ENCODE measurements at places on chromosomes 7 and 10.

DNA sequence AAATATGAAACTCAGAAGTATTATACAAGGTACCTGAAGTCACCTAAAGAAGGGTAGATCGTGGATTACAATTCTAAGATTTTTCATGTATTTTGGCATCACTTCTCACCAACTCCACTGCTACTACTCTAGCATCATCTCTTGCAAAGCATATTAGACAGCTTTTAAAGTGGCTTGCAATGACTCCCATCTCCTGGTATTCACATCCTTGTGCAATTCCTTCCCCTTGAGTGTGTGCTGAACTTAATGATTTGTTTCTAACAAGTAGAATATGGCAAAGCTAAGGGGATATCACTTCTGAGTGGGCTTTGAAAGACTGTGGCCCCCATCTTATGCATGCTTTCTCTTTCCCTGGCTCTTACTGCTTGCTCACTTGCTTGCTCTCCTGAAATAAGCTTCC is 280.2 kb downstream of the SNX13 start:
- no peak for DNase-seq

DNA sequence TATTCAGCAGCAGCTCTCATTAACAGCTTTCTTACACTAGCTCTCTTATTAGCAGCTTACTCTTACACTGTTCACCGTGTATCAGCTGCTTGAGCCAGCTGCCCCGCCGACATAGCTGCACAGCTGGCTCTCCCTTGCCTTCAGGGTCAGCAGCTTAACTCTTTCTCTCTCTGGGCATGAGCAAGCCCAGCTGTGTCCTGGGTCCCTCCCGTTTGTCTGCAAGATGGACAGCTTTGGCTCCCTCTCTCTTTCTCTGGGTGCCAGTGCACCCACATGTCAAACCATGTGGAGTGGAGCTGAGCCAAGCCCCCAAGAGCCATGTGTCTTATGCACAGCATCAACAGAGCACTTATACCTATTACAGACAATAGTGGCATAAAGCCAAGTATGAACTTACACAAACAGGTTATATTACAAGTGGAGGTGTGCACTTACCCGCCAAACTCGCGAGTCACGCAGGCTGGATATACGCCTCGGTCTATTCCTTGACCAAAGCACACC is 35.7 kb upstream of the MTPAP start:
- DNase-seq, result no peak

GRCh38 chr10:66258693-66259092 is 667.1 kb upstream of the LRRTM3 start:
- DNase-seq, result no peak

GRCh38 chr7:13801669-13802068 is 187.8 kb downstream of the ETV1 start:
- no peak for DNase-seq

- DNase-seq, result no peak
Observed at GRCh38 chr7:74173491-74173865, 678 bp upstream of the EIF4H start.

GRCh38 chr7:44284881-44285541 is 40.4 kb downstream of the CAMK2B start:
- no peak for DNase-seq

DNA sequence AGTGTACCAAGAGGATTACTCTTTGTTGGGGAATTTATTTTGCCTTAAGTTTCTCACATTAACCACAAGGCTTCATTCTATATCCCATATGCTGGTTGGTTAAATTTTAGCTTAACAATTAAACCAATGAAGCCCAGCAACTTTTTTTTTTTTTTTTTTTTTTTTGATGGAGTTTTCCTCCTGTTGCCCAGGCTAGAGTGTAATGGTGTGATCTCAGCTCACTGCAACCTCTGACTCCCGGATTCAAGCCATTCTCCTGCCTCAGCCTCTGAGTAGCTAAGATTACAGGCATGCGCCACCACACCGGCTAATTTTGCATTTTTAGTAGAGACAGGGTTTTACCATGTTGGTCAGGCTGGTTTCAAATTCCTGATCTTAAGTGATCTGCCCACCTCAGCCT is 75.0 kb upstream of the MKX start:
- DNase-seq, result no peak

GRCh38 chr10:80405626-80406025 is 2.7 kb upstream of the PRXL2A start:
- DNase-seq, result no peak

DNA sequence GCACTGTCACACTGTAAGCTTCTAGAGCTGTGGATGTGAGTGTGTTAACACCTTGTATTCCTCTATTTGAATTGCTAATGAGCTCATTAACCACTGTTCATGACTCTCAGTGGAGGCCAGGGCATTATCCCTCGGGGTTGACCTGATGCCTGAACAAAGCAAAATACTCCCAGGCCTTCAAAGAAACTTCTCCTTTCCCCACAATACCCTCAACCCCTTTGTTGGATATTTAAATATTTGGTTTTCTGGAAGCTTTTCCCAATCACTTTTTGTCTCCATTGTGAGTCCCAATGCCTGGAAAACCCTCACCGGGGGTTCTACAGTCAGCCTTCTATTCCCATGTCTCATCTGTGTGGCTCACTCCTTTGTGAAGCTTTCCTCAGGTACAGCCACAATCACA is 780.1 kb downstream of the PHTF2 start:
- DNase-seq, result no peak

DNA sequence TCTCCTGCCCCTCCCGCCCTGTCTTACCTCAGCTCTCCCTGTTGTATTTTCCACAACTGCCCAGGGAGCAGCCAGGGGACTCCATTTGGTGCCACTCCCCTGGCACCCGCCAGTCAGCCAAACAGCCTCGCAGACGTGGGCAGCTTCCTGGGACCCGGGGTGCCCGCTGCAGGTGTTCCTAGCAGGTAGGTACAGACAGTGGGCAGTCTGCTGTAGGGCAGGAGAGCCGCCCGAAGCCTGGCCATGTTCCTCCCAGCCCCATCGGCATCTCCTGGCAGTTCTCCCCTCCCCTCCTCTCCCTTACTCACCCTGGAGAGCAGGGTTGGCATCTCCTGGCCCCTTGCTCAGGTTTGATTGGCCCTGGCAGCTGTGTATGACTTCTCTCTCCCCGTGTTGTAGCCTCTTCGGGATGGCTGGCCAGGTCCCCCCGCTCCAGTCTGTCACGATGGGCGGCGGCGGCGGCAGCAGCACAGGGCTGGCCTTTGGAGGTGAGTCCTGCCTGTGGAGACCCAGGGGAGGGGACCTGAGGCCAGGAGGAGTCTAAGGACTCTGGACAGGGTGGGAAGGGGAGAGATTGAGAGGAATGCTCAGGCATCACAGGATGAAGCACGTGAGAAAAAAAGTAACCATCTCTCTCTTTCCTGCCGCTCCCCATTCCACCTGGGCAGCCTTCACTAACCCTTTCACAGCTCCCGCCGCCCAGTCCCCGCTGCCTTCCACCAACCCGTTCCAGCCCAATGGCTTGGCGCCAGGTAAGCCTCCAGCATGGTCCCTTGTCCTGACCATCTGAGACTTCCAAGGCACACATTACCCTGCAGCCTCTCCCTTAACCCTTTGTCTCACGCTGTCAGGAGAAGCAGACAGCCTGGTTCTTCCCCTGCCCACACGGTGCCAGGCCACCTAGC is 11.3 kb downstream of the SAP25 start:
- no peak for DNase-seq

DNA sequence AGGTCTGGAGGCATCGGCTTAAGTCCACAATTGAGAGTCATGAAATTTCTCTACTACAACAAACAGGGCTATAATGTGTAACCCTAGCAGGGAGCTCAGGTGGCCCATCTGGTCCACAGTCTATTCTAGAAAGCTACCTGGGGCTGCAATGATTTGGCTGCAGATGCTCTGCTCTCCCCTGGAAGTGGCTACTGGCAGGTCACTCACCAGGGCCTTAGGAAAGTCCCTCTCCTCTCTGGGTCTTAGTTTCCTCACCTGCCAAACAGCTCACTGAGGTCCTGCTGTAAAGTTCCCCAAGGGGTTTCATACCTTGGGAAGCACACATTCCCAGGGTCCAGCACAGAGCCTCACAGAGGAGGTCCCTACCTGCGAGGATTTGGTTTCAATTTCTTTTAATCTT is 2.5 kb downstream of the IGFBP3 start:
- DNase-seq, result no peak

GRCh38 chr10:20948686-20949327 is 51.7 kb upstream of the NEBL start:
- no peak for DNase-seq

DNA sequence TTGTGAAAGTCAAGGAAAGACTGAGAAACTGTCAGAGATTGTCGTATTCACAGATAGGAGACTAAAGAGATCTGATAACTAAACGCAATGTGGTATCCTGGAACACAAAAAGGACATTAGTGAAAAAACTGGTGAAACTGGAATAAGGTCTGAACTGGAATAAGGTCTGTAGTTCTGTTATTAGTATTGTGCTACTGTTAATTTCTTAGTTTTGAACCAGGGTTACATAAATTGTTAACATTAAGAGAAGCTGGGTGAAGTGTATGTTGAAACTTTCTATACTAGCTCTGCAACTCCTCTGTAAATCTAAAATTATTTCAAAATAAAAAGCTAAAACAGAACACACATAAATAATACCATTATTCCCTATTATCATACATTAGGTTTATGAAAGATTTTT is 3.4 kb upstream of the NT5C2 start:
- no peak for DNase-seq

GRCh38 chr7:157480371-157481050 is 143.7 kb downstream of the DNAJB6 start:
- no peak for DNase-seq

DNA sequence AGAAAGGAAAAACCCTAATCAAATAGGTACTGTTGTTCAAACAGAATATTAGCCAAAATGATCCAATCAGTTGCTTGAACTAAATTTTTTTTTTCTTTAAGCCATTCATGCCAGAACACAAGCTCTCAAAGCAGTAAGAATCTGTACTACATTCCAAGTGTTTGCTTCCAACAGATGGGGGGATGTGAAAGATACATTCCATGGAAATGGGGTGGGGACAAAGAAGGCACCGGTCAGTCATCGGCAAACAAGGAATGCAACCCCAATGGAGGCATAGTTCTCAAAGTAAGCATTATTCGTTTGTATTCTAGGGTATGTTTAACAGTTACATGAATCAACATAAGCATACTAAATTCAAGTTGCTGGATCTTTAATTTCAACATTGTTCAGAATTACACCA is 32.5 kb downstream of the C10orf143 start:
- DNase-seq, result no peak

DNA sequence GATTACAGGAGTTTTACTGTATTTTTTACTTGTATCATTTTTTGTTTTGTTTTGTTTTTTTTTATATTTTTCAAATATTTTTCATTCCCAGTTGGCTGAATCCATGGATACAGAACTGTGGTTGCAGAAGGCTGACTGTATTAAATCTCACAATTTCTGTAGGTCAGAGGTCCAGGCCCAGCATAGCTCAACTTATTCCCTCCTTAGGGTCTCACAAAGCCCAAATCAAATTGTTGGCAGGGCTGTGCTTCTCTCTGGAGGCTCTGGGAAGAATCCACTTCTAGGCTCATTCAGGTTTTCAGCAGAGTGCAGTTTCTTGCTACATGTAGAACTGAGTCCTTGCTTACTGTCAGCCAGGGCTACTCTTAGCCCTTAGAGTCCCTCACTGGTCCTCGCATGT is 22.6 kb downstream of the TSPAN14 start:
- DNase-seq, result no peak

DNA sequence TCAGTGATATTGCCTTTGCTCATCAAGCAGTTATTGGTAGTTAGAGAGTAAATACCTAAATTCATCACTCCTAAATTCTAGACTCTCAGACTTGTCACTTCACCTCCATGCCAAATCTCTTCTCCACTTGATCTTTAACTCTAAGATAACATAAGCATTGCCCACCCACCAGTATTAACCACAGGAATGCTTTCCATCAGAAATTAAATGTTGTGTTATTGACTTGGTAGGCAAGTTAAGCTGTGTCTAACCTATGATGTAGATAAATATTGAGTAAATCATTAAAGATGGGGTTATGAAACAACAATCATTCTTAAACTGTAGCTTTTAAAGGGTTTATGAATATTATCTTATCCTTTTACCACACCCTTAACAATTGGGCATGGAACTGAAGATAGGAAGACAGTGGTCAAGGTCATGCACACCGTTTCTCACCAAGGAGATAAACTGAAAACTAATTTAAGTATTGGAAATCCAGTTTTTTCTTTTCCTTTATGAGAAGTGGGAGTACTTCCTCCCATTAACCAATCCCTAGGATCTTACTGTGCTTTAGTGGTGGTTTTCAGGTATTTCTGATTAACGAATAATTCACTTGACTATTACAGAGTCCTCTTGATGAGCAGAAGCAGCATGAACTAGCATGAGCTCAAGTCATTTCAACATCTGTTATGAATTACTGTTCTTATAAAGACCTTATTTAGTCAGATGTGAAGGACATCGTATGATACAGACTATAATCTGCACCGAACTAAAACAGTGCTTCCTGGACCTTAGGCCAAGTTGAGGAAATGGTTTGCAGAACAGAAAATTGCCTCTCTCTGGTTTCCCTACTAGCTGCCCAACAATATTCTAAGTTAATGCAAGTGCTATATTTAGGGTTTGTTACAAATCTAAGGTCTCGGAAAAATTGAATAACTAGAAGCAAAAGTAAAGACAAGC is 142.0 kb downstream of the LCOR start:
- DNase-seq, result no peak

DNA sequence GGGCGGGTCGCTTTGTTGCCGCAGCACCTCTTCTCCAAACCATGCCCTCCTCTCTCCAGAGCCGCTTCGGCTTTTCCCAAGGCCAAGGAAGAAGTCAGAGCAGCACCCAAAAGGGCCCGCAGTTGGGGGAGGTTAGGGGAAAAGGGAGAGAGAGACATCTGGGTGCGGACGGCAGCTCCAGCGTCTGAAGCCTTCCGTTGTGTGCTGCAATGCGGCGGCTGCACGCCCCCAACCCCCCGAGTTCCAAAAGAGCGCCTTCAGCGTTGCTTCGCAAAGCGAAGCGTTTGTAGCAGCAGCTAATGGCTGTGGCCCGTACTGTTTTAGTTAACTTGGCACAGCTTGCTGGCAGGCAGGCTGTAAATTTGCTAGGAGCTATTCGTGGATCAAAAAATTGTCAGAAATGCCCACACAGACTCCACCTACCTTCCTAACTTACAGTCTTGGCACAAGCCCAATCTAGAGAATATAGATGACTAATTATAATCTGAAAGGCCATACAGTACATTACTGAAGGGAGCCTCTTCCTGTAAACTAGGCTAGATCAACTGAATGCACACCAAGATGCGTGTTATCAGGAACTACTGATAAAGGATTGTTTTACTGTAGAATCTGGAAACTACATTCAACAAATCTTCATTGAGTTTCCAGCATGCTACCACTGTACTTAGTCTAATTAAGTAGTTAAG is 1.1 kb upstream of the KBTBD2 start:
- peak; percentile 12 for DNase-seq

GRCh38 chr10:6501931-6502330 is 78.1 kb downstream of the PRKCQ start:
- no peak for DNase-seq
